ENCODE measurements at places on chromosomes 3 and 15.
A peak's percentile ranks its signal among the peaks of the same experiment; 100 is the strongest.

- DNase-seq: no peak
These were observed 92.6 kb downstream of the ALDH1A2 start for GRCh38 chr15:57972864-57973263.

GRCh38 chr3:66280304-66280703, 59.5 kb downstream of the SLC25A26 start:
- DNase-seq: no peak

GRCh38 chr15:73700041-73700842, 16.1 kb downstream of the CD276 start:
- peak; percentile 44 for DNase-seq

DNA sequence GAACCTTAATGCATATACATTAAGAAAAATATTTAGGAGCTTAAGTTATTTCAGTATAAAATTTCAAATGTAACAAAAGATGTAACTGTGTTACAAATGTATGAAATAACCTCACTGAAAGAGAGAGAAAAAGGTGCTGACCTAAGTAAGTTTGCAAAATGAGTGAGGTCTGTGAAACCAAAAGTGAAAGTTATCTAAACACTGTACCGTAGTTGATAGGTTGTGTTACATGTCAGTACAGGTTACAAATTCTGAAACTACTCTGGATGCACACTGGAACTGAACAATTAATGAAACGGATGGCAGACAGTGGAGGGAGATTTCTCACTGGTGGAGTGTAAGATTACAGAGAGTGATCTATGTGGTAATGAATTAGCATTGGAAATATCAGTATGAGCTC, 420.7 kb downstream of the ZNF385D start:
- DNase-seq: no peak

DNA sequence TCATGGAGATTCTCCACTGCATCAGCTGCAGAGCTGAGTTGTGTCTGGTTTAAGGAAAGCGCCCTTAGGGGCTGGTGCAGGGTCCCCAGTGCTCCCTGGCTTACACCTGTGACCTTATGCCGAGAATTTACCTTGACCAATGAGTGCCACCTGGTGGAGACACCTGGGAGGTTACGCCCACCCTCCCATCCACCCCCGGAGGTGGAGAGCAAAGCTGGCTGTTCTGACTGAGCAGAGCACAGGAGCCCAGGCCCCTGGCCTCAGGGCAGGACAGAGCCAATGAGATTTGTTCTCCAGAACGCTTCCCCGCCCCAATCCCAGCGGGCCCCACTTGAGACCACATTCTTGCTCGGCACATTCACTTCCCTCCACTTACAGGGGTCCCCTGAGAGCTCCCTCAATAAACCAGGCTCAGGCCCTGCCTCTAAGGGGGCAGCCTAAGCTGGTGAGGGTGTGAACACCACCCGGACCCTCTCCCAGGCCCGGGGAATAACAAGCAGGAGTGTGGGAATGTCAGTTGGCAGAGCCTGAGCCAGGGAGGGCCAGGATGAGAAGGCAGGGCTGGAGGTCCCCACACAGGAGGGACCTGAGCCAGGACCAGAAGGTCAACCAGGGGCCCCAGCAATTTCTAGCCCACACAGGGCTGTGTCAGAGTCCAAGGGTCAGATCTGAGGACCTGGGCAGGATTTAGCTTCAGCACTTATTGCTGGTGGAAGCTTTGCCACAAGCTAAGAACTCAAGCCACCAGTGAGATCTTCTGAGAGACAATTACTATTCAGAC, 117.1 kb downstream of the TPRA1 start:
- DNase-seq: no peak

GRCh38 chr3:70261283-70261682, 51.2 kb downstream of the MDFIC2 start:
- no peak for DNase-seq

GRCh38 chr3:148648685-148649352, 48.9 kb upstream of the AGTR1 start:
- no peak for DNase-seq

DNA sequence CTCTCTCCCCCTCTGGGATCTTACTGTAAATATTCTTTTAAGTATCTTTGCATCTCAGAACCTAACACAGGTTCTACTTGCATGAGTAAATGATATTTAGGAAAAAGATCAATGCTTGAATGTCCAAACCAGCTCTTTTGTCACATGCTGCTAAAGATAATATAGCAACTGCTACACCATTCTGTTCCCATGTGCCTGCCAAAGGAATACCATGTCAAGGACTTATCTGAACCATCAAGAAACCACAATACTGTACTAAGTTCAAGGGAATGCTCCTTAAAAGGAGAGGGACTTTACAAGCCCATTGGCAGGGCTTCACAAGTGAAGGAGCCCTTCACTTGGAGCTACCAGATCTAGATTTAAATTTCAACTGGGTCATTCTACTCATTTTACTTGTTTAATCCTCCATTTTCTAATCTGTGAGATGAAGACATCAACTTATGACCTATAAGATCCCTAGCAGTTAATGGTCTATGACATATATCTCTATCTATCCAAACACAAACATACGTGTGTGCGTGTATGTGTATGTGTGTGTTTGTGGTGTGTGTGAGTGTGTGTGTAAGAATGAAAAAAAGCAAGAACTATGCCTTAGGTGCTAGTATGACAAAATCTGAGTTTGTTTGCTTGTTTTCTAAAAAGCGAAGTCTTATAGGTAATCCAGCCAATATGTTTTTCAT, 13.0 kb upstream of the SEC62 start:
- no peak for DNase-seq

GRCh38 chr3:181940703-181941102, 229.0 kb downstream of the SOX2 start:
- DNase-seq: no peak

DNA sequence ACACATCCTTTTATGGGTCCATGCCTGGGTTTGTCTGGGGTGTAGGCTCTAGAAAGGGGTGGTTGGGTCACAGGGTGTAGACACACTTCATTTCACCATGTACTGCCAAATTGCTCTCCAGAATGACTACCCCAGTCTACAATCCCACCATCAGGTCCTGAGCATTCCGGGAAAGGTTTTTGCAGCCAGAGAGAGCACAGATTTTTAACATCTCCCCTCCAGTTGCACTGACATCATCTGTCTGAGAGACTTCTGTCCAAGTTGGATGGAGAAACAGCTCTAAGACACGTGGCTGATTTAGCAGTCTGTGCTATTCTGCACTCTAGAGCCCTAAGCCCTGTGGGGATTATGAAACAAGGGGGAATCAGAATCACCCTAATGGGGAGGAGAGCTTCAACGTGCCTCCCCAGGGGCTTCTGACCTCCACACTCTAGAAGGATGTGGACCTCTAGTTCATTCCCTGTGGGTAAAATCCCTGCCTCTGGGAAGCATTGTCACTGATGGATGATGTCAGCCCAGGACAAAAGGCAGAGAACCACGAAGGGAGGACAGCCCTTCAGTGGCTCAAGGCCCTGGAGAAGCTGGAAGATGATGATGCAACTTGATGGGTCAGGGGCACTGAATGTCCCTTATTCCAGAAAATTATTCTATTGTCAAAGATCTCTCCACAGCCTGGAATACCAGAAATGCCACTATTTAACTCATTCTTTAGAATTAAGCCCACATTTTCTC, 71.5 kb downstream of the CD200R1L start:
- DNase-seq: no peak

GRCh38 chr3:18302517-18302916, 122.6 kb downstream of the SATB1 start:
- no peak for DNase-seq

GRCh38 chr15:28873585-28874190, 12.1 kb upstream of the APBA2 start:
- DNase-seq: no peak

- DNase-seq: no peak
These were observed 62.3 kb downstream of the XXYLT1 start for GRCh38 chr3:195208631-195209030.

- no peak for DNase-seq
These were observed 64.1 kb upstream of the GOLGA6B start for GRCh38 chr15:72590427-72590826.

GRCh38 chr3:40307176-40307575, 2.3 kb upstream of the EIF1B start:
- DNase-seq: no peak

DNA sequence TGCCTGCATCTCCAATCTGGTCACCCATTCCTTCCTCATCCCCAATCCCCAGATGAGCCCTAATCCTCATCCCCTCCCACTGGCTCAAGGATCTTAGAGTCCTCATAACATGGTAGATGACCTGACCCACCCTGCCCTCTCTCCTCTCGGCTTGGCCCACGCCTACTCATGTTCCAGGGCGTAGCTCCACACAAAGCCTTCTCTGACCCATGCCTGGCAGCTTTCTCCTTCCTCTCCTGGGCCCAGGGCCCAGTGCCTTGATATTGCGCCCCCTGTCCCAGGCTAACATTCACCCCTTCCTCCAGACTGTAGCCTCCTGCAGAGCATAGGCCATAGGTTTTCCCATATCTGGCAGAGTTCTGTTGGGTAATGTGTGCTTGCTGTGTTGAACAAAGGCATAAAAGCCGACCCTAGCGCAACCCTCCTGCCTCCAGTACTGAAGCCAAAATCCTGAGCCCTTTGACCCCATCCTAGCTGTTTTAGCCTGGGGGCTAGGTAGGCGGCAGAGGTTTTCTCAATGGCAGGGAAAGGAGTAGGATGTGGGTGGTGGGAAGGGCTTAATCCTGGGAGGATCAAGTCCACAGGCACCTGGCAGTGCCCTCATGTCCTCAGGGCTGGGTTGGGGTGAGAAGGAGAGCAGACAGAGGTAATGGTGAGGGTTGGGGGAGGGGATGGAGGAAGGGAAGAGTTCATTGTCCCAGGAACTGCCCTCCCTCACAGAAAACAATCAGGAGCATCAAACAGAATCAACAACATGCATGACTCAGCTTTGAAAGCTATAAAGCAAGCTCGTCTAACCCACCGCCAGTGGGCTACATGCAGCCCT, 35.5 kb downstream of the MESD start:
- DNase-seq: no peak

- no peak for DNase-seq
These were observed 5.7 kb upstream of the ARL14 start for GRCh38 chr3:160671231-160671630.

DNA sequence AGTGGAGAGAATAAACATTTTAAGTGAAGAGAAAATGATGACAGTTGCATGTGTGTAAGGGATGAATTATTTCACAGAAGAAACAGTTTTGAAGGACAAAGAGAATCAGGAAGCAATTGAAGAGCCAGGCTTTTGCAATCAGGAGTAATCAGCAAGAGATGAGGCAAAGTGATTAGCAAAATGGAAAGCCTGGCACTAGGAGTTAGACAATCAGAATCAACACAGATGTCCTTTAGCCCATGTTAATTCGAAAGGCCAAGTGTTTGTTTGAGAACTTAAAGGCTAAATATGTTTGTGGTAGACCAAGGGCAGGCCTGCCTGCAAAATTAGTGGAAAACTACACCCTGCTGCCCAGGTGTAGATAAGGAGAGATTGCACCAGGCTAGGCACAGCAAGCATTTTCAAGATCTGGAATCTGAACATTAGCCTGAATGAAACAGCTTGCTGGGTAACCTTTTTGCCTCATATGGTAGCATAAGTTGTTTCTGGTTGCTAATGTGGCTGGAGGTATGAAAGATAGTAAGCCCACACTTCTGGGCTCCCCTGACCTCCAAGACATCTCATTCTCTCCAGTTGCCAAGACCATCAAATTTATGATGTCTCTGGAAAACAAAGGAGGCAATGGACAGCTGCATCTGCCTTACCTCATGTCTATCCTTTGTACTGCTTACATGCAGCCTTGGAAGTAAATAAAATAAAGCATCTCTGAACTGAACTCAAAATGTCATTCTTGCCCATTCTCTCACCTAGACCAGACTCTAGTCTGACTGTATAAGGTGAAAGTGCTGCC, 22.0 kb upstream of the LEKR1 start:
- no peak for DNase-seq

Measured in stimulated activated CD8-positive, alpha-beta memory T cell treated with anti-CD3 and anti-CD28 coated beads, Interleukin-12 subunit alpha, Interleukin-12 subunit beta, amount 100 ng/mL, for 4 hours (primary cell).